ENCODE measurements at places on chromosomes 3 and 15.

- no peak for DNase-seq
Measured at GRCh38 chr15:76433798-76434400, 97.3 kb downstream of the ISL2 start.

DNA sequence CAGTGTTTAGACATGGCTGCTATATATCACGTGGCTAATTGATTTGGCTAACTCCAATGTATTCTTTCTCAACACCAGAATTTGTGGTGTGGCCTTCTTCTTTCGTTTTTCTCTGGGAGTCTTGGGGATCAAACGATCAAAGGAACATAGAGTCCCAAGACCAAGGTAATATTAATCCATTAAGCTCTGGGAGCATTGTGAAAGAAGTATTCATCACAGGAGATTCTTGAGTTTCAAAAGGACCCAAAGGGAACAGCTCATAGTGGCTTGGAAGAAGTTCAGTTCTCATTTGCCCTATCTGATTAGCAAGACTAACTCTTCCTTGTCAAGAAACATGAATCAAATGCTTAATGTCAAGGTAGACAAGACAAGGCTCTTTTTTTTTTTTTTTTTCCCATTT is 32.9 kb upstream of the TICRR start:
- no peak for DNase-seq

GRCh38 chr3:12442654-12443501 is 41.4 kb upstream of the TSEN2 start:
- DNase-seq, result peak; percentile 45

GRCh38 chr15:58062175-58062574 is 3.3 kb downstream of the ALDH1A2 start:
- no peak for DNase-seq

DNA sequence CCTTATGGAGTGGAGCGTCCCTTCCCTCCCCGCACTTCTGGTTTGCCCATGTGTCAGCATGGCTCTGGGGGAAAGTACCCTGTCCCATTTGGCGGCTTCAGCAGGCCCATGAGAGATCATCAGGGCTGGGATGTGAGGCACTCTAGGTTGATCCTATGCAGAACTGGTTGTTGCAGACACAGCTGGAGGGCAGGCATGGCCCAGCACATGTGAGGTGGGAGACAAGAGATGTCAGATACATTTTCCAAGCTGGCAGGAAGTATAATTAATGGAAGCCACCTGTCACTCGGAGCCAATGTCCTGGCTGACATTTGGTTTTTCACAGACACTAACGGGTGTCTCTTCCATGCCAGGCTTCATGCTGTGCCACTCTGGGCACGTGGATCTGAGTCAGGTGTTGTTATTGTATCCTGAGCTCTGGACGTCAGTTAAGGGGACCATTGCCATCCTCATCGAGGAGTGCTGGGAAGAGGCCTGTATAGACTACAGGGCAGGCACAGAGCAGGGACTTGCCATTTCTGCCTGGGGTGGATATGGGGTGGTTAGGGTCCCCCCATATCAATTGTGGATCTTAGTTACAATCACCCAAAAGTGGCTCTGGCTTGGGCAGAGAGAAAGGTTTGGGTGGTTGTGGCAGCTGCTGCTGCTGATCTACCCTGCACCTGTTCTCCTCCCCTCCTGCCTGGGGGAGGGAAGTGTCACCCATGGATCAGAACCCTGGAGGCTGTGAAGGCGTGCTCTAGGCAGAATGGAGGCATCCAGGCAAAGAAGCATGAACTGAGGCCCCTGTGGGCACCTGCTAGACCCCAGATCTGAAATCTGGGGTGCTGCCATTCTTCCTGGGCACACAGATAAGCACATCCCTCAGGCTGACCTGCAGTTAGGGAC is 140.7 kb downstream of the FBLN2 start:
- DNase-seq, result peak; percentile 67

DNA sequence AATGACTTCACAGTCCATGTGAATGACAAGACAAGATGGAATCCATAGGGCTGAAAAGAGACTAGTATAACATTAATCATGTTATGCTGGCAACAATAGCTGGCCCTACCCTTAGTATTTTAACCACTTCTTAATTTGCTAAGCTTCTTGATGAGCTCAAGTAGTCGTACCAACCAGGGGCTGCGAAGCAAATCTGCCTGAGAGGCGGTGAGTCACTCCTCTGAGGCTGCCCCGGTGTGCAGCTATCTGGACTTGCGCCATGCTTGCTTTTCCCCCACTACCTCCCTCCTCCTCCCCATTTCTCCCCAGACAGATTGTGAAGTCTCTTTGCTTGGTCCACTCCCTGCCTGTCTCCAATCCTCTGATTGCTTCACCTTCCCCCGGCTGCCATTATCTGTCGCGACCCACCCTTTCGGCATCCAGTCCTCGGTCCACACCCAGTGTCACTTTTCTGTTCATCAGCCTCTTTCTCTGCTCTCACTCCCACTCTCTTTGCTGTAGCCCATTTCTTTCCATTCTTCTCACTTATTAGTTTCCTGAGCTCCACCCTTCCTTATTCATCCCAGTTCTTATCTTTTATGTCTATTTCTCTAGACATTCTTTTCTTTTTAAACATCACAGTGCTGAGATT is 42.7 kb downstream of the DUT start:
- DNase-seq, result peak; percentile 14
